ENCODE measurements at places on chromosomes 16 and 17.

DNA sequence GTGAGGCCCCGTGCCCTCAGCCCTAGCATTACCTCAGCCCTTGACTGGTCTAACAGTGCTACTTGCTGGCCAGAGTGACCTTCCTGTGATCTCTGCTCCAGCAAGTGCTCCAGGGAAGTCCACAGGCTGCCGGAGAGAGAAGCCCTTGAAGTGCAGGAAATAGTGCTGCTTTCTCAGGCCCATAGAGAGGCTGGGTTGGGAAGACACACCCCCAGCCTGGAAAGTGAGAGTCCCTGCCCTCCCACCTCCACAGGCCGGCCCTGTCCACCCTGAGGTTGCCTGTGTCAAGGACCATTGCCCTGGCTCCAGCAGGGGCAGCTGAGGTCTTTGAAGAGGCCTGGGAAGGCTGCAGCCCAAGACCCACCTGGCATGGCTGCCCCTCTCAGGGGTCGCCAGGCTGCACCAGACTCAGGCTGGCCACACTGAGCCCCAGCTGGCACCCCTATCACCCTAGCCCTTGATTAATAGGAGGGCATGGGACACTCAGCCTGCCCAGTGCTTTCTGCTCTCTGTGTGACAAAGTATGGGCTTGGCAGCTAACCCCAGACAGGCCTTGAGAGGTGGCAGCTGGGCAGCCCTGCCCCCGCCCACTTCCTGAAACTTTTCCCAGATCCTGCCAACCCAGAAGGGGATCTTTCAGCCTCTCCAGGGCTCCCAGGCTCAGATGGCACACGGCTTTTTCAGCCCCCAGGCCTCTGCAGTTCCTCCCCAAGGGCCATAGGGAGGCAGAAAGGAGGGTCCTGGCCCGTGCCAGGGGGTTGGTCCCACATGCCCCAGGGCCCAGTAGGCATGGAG, 21.7 kb downstream of the ATP6V0D1 start:
- no peak for DNase-seq

GRCh38 chr17:50629902-50630301, 4.8 kb upstream of the ABCC3 start:
- no peak for DNase-seq

DNA sequence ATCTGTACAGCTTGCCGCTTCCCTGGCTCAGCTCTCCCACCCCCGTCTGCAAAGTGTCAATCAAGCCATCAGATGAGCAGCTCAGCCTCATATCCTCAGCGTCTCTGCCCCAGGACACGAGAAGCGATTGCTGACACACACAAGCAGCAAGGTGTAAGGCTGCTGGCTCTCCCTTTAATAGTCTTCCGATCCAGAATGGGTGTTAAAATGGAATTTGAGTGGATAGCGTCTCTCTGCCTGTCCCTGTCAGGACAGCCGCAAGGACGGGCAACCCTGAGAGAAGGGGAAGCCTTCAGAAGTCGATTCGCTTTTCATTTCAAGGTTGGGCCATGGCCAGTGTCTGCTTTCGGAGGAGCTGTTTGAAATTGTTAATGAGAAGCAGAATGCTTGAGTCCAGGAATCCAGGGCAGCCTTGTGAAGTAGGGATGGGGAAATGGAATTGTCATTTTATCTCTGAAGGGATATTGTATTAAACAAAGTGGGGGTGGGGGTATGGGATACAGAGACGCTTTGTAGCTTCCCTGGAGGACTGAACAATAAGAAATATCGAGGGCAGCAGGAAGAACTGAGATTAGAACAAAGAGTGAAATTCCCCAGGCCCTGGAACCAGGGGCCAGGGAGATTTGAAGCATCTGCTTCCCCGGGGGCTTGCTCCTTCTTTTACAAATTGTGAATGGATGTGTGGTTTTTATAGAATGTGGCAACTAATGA, 4.7 kb upstream of the PIPOX start:
- DNase-seq: no peak

DNA sequence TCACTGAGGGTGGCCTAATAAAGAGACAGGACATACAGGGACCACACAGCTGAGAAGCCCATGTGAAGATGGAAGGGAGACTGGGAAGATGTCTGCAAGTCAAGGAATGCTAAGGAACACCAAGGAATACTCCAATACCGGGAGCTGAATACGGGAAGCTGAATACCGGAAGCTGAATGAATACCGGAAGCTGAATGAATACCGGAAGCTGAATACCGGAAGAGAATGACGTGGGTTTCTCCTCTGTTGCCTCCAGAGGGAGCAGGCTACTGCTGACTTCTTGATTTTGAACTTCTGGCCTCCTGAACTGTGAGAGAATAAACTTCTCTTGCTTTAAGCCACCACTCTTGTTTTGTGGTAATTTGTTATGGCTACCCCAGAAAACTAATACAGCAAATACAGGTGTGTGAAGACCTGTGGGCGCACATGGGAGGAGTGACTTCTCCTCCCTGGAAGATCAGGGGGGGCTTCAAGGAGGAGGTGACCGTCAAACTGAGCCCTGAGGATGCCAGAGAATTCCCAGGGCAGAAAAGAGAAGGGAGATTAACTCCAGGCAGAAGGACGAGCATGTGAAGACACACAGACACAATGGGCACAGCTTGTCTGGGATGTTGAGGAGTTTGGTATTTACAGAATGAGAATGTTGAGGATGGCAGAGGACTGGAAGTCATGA, 259.9 kb downstream of the IRF8 start:
- DNase-seq: no peak

DNA sequence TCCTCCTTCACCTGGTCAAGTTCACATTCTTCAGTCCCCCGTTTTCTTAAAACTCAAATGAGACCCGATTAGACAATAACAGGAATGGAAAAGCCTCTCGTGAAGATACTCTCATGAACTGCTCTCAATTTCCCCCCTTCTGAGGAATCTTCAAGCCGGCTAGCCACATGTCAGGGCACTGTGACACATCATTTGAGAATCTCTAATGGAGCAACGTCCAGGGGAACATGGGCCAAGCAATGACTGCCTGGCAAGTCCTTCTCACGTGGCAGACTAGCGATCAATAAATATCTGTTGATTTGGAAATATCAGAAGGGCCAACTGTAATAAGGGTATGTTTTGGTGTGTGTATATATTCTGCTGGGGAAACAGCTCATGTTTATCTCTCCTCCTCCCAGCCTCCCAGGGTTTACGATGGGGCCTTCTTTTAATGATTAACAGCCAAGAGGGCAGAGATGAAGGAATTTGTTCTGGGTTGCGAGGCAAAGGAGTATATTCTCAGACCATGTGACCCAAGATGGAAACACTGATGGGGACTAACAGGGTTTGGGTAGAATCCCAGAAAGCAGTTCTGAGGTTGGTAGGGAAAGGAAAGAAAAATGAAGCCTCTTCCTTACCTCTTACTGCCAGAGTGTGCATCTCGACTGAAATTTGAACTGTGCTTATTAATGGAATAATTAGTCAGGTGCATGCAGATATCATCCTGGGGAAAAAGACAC, 21.4 kb downstream of the TTLL6 start:
- no peak for DNase-seq

DNA sequence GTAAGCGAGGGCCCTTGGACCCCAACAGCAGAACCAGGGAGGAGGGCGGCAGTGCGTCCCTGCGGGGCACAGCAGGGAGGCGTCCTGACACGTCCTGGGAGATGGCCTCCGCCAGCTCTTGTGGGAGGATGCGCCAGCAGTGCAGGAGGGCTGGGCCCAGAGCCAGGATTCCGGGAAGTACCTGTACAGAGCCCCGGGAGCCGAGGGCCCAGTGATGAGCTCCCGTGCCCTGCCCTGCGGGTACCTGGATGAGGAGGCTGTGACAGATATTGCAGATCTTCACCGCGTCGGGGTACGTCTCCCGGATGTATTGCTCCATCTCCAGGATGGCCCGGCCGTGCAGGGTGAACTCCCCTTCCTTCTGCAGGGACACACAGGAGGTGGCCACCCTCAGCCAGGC, 23.1 kb downstream of the KDM8 start:
- DNase-seq: no peak

DNA sequence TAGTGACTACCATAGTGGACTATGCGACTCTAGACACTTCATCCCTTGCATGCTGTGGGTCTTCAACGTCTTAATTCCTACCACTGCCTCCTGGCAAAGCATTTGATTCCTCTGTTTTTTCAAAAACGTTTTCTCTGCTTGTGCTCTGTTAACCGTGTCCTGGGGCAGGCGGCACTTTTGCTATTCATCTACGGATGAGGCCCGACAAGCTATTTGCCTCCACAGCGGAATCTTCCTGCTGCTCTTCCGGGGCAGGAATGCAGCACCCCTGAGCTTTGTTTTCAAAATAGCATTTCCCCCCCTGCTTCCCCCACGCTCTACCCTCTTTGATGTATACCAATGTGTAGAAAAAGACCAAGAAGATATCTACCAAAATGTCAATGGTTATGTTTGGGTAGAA, 39.8 kb upstream of the METTL16 start:
- no peak for DNase-seq
